ENCODE measurements at places on chromosomes 2 and 18.
A peak's percentile ranks its signal among the peaks of the same experiment; 100 is the strongest.

- no peak for DNase-seq
These were observed 962.3 kb upstream of the NRXN1 start for GRCh38 chr2:51994123-51994763.

DNA sequence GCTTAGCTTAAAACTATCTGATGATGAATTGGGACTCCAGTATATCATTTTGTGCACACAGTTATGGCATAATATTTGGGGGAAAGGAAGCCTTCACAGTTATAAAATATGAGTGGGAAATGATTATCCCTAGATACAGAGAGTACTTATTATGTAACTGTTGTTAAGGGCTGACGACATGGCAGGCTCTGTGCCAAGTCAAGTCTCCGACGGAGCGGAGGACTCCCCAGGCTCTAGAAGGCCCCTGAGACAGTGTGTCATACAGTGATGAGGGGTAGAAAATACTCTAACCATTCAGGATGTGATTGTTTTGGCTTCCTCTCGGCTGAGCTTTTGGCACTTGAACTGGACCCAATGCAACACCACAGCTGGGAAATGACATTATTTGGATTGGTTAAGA is 211.8 kb downstream of the SLC8A1 start:
- DNase-seq, result peak; percentile 21

- no peak for DNase-seq
These were observed 41.8 kb downstream of the TTC32 start for GRCh38 chr2:19860022-19860421.

DNA sequence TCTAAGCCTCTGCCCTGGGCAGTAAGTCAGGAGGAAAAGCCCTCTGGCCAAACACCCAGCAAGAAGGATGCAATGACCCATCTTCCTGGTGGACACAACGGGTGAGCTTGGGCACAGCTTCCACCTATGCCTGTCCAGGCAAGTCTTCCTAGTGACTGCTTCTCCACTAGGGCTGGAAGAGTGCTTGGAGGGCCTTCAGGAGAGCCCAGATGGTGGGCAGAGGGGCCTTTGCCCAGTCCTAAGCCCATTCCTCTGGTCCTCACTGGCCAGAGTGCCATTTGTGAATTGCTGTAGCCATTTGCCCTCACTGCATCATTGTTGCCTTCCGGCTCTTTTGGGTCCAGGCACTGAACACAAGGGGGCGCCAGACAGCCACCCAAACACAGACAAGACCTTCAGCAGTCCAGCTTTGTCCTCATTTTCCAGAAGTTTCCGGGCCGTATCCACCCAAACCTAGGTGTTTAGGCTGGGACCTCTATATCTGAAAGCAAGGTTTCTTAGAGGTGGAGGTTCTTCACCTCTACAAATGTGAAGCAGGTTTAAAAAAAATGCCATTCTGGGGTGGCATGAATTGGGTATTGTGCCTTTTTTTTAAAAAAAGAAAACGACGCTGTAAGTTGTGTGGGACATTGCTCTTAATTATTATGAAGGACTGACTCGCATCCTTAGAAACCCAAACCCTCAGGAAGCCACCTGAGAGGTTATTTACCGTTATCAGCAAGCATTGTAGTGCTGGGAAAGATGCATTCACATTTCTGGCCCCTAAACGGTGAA is 29.5 kb downstream of the PAX8 start:
- DNase-seq, result peak; percentile 49

GRCh38 chr18:28715206-28715605 is 538.3 kb upstream of the CDH2 start:
- DNase-seq, result no peak

DNA sequence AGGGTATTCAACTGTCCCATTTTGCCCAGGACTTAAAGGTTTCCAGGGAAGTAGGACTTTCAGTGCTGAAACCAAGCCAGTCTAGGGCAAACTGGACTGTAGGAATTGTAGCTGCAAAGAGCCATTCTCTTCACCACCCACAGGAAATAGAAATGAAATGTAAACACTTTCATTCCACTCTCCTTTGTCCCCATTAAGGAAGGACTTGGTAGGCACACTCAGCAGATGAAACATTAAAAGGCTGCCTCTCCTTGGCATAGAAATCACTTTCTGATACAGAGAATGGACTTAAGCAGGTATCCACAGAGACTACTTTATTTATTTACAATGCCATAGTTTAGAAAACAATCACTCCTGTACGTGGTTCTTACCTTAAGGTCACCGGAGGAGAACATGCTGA is 102.9 kb upstream of the CCDC195 start:
- DNase-seq, result no peak

DNA sequence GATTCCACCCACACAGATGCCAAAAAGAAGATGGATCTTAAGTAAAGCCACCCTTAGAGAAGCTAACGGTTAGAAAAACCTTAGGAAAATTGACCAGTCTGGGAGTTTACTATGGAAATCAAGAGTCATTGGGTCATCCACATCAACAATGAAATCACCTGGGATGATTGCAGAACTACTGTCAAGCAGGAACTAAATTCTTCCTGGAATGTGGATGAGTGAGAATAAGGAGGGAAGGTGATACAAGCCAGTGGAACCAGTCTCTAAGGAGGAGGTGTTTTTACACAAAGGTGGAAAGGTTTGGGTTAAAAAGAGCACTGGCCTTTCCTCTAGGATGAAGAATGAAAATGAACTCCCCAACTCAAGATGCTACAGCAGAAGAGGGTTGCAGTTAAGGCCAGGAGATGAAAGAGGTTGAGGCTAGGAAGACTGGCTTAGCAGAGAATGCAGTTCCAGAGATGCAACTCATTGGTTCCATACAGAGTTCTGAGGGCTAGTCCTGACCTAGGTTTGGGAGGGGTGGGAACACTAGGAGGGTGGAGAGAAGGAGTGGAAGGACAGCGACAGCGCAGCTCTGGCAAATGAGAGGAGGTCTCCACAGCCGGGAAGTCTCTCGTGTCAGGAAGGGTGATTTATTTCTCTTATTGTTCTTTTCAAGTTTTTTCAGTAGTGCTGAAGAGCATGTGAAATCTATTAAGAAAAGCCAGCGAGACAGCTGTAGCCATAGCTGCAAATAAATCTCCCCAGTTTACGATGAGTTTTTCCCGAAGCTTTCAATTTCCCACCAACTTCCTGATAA is 27.7 kb upstream of the KDM3A start:
- no peak for DNase-seq

DNA sequence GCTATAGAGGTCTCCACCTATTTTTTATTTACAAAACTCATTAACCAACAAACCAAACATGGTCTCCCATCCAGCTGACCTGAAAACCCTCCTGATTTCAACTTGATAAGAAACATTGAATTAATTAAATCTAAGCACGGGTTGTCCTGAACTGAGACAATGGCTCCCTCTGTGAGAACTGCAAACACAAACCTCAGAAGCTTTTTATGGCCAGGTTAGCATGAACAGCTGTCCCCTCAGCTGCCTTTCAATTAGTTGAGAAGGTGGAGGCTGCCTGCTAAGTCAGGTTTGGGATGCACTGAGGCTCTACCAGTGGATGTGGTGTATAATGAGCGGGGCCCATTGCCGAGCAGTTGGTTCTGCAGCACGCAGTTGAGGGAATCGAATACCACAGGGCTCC is 258.5 kb upstream of the DDX18 start:
- DNase-seq, result no peak

- no peak for DNase-seq
These were observed 146.3 kb downstream of the LAMA3 start for GRCh38 chr18:23835506-23835905.

- DNase-seq, result no peak
These were observed 8.8 kb upstream of the RAPH1 start for GRCh38 chr2:203543898-203544328.

- peak; percentile 49 for DNase-seq
These were observed 19.5 kb upstream of the HES6 start for GRCh38 chr2:238259061-238260020.

DNA sequence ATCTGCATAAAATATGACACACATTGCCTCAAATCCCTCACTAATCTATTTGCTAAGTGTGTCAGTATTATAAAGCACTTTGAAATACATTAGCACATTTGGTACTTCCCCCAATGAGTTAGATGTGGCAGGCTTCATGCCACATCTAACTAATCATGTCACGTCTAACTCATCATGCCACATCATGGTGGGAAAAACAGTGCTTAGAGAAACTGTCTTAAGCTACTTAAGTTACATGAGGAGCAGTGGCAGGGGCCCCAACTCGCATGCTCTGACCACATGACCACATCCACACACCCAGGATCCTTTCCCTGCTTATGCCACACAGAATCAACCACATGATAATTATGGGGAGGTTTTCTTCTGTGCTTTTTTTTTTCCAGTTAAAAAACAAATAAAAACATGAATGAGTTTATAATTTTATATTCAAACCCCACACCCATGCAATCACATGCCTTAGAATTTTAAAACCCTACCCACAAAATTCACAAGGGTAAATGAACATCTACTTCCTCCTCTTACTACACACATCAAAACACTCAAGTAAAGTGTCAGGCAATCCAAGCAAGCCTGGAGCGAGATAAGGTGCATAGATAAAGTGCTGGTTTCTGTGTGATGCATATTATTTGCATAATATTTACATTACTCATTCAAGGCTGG is 1.6 kb downstream of the ABCA12 start:
- DNase-seq, result no peak

- DNase-seq, result no peak
These were observed 45.5 kb upstream of the LDAH start for GRCh38 chr2:20868377-20868776.

GRCh38 chr2:29694741-29695140 is 226.6 kb downstream of the ALK start:
- no peak for DNase-seq

DNA sequence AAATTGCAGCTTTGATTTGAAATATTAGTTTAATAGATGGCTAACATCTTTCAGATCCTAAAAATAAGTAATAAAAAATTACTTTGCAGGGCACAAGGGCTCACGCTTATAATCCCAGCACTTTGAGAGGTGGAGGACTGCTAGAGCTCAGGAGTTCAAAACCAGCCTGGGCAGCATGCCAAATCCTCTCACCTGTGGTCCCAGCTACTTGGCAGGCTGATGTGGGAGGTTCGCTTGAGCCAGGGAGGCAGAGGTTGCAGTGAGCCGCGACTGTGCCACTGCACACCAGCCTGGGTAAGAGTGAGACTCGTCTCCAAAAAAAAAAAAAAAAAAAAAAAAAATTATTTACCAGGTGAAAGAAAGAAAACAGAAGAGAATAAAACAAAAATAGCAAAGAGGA is 449.8 kb downstream of the NRXN1 start:
- no peak for DNase-seq

GRCh38 chr2:74101574-74102300 is 46.0 kb downstream of the BOLA3 start:
- DNase-seq, result no peak

DNA sequence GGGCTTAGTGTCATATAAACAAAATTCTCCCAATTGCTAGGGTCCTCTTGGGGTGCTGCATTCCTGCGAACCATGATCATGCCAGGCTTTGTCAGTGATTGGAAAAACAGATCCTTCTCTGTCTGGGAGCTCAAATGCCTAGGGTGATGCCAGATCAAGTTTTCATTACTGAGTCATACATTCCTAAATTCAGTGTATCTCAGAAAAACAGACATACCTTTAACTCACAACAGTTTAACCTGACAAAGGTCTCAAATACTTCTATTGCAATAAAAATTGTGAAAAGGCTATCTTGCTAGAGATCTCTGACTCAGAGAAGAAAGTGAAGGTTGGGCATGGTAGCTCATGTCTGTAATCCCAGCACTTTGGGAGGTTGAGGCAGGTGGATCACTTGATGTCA is 86.9 kb downstream of the SH3YL1 start:
- DNase-seq, result no peak

DNA sequence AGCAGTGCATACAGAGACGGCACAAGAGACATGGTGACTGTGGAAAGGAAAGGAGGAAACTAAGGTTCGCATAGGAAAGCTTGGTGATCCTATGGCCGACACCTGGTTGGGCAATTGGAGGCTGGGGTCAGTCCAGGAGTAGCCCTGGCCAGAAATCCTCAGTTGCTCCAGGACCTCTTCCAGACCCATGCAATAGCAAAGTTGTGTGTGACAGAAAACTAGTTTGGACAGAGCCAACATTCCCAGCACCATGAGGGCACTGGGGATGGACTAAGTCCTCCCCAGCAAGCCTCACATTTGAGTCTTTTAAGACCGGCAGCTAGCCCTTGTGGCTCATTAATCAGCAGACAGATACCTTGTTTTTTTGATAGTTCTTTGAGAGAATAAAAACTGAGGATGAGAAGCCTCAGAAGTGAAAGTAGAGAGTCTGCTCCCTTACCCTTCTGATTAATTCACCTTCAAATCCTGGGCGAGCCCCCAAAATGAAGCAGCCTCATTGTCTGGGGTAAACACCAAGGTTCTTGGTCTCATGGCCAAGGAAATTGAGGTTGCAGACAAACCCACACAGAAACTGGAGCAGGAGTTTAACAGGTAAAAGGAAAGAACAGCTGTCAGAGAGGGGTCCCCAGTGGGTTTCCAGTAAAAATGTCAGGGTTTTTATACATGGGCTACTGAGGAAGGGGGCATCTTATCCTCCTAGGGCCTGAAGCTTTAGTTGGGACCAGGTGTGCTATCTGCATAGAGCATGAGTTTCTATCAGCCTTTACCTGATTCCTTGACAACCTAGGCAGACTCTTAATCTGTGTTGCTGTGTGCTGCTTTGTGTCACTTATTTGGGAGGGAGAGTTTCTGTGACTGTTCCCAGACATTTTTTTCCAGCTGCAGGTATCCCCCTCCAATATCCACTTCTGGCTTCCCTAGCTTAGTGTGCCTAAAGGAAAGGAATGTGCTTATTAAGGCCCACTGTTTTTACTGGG is 39.1 kb downstream of the STK17B start:
- peak; percentile 10 for DNase-seq

GRCh38 chr2:224838335-224838734 is 122.2 kb upstream of the CCDC195 start:
- no peak for DNase-seq

GRCh38 chr2:69221960-69222751 is 164.9 kb downstream of the GFPT1 start:
- no peak for DNase-seq

GRCh38 chr2:219697811-219698747 is 70.6 kb downstream of the SLC4A3 start:
- DNase-seq, result no peak

DNA sequence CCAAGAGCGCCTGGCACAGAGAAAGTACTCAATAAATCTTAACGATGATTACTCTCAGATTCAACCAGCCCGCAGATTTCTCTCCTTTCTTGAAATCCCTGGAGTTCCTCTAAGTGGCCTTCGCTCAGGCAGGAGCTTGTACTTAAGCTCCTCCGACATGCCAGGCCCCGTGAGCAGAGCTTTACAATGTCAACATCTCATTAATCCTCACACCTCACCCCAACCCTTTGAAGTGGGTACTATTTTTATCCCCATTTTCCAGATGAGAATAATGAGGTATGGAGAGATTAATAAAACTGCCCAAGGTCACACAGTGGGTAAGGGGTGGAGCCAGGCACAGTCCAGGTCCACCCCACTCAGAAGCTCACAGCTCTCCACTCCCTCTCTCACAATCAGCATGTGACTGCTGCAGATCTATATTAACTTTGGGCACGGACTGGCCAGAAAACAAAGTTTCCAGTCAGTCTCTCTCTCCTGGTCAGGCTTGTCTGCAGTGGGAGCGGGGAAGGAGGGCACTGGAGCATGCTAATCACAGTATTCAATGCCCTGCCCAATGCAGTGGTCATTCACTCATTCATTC is 18.0 kb downstream of the DNMT3A start:
- DNase-seq, result no peak

GRCh38 chr2:72263776-72264060 is 116.1 kb upstream of the CYP26B1 start:
- DNase-seq, result no peak
